GM13976 (cell line): ENCODE measurements at places on chromosomes 6 and 20.

GRCh38 chr20:1952737-1953530 lies 40.9 kb downstream of the PDYN start:
- DNase-seq: no peak

- peak; percentile 91 for DNase-seq
These were observed 44.1 kb downstream of the DPPA5 start for GRCh38 chr6:73309785-73310502.

- no peak for DNase-seq
These were observed 3.8 kb downstream of the BLOC1S5 start for GRCh38 chr6:8060346-8060745.

DNA sequence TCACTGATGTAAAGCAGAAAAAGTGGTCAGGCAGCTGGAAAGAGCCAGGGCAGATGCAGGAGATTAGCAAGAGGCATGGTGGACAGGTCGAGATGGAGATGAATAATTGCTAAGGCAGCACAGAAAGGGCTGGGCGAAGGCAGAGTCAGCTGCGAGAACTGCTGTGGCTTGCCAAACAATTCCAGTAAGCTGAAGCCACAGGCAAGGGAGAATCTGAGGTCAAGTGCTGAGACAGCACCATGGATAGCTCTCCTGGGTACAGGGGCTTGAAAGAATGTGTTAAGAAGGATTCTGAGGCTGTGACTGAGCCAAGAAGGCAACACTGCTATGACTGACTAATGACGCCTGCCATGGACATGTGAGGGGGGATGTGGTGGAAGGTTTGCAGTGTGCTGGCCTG lies 220.8 kb upstream of the FOXA2 start:
- no peak for DNase-seq

- DNase-seq: no peak
These were observed 156.6 kb downstream of the UNC5CL start for GRCh38 chr6:40882323-40882997.

GRCh38 chr6:166955865-166956443 lies 396 bp downstream of the RNASET2 start:
- no peak for DNase-seq

- no peak for DNase-seq
These were observed 2.6 kb downstream of the BNIP5 start for GRCh38 chr6:36333931-36334725.

- DNase-seq: no peak
These were observed 1.2 kb downstream of the WTAP start for GRCh38 chr6:159728531-159728964.

DNA sequence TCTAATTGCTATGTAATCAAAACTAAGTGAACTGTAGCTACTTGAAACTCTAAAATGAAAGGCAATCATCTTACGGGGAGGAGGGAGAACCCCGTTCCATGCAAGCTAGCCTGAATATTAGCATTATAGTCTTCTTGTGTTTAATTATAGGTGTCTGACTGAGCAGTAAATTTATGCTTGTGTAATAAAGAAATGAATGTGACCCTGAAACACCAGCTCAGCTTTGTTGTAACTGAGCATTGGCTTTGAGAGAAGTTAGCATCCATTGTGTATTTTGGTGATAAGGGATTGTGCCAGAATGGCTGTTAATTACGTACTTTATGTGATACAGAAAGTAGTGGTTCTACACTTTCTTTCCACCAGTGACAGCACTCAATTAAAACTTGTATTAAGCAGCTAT lies 86.9 kb downstream of the QKI start:
- no peak for DNase-seq

GRCh38 chr6:136873748-136874147 lies 48.4 kb upstream of the SLC35D3 start:
- DNase-seq: no peak

DNA sequence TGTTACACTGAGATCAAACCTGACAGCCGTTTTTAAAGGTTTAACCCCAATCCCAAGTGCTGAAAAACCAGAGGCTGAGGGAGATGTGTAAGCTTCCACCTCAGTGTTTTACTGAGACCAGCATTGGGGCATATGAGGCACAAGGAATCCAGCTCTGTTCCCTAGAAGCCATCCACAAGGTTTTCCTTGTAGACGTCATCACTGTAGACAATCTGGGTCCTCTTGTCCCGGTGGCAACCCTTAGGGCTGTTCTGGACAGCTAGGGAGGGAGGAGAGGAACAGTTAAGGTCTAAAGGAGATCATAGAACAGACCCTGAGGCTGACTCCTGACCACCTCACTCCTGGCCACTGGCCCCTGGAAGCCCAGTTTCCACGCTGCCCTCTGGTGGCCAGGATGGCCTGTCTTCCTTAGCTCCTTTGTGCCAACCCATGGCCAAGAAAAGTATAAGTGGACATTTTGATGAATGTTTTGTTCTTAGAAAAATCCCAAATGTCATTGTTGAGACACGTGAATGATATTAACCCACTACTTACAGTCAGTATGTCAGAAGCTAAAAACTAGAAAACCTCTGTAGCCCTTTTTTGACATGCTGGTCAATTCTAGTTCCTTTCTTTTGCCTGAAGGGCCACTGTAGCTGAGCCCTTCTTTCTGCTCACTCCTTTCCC lies 6.4 kb downstream of the CFB start:
- DNase-seq: peak; percentile 60

DNA sequence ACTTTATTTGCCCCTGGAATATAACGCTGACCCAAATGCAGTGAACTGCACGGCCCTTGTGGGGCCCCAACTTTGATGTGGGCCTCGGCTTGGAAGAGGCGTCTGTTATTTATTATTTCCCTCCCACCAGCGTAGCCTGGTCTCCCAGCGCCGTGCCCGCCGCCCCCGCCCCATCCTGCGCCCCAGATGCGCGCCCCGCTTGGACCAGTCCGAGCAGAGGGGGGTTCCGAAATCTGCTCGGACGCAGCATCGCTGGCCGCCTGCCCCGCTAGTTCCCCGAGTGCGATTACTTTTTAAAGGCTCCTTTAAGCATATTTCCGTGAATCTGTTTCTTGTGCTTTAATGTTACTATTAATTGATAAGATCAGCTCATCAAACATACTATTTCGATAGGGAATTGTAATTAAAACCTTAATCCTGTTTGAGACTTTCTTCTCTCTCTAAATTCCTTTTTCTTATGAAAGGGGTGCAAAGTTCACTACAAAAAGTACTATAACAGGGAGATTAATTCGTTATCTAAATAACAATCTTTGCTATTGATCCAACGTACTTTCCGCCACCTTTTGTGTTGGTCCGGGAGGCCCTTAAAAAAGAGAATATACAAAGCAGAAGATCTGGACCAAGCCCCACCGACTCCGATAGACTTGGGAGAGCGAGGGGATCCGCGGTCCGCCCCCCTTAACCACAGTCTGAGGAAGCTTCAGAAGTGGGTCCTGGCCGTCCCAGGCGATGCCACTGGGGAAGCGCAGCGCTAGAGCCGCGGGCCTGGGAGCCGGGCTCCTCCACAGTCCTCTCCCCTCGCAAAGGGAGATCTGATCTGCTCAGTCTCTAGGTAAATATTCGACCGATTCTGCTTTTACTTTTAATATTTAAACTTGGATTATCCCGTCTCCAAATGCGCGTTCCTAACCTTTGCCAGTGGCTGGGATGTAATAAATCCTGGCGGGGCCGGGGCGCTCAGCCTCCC lies 10.2 kb downstream of the POU3F2 start:
- peak; percentile 40 for DNase-seq

- peak; percentile 50 for DNase-seq
These were observed 99.9 kb upstream of the SHLD1 start for GRCh38 chr20:5650280-5650691.

GRCh38 chr20:33158637-33159385 lies 9.1 kb upstream of the BPIFA2 start:
- no peak for DNase-seq

DNA sequence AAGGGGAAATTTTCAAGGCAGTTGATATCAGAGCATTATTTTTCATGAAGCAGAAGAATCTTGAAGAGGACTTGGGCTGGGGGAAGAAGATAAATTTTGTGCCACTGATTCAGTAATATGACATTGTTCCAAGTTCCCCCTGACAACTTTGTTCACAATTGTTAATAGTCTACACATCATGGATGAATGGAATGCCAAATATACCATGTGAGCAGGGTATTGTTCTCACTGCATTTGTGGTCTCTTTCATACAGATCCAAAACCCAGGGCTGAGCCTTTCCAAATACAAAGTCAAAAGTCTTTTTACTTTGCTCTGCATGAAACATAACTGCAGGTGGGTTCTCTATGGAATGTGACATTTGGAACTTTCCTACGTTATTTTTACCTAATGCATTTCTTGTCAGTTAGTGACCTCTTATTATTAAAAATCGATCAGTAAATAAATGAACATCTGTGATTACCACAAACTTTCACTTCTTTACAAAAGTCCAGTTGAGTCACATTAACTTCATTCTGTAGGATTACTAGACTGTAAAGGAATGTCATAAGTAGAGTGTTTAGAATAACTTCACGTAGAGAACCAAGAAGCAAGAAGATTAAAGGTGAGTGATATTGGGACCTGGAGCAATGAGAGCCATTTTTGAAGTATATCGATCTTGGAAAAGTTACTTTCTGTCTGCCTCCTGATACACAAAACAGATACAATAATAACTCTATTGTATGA lies 100.9 kb downstream of the RCAN2 start:
- DNase-seq: no peak

GRCh38 chr6:13299403-13299821 lies 28.9 kb downstream of the TBC1D7 start:
- no peak for DNase-seq
